ENCODE measurements at places on chromosomes 5 and 9.

- DNase-seq, result no peak
Observed at GRCh38 chr9:133199648-133200321, 9.3 kb downstream of the OBP2B start.

DNA sequence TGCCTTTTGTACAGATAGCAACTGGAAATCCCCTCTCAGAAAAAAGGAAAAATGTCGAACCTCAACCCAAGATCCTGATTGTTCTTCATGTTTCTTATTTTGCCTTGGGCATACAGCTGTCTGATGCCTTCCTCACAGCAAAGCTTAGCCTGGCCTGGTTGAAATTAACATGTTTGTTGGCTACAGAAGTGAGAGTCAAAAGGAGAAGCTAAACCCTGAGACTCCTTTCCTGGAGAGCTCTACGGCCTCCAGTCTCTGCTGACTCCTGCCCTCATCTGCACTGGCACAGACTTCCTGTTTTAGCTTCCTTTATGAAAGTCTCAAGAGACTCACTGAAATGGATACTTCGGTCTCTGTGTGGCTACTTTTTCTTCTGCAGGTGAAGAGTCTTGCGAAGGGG, 186.7 kb downstream of the PARP8 start:
- no peak for DNase-seq

GRCh38 chr9:27945386-27945785, 372.1 kb upstream of the C9orf72 start:
- DNase-seq, result no peak

DNA sequence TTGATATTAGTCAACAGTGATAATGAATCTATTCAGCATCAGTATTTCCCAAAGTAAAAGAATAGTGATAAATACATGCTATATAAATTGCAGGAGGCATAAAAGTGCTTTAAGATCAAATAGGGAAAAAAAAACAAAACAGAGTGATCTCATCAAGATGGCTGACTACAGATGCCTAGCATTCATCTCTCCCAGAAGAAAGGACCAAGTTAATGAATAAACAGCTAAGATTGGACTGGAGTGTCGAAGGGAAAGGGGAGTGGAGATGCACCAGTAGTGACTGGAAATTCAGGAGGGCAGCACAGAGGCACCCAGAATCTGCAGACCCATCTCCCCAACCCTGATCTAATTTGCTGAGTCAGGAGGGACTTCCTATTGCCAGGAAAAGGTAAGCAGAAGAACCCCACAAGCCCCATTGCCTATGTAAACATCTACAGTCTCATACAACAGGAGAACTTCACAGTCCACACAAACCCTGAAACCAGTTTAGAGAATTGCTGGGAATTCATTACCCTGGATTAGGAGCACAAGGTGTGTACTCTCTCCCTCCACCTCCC, 699.4 kb downstream of the PTPRD start:
- no peak for DNase-seq

GRCh38 chr9:18969128-18969527, 63.9 kb downstream of the SAXO1 start:
- DNase-seq, result no peak

- DNase-seq, result no peak
Observed at GRCh38 chr5:145158730-145159129, 676.4 kb downstream of the PRELID2 start.

DNA sequence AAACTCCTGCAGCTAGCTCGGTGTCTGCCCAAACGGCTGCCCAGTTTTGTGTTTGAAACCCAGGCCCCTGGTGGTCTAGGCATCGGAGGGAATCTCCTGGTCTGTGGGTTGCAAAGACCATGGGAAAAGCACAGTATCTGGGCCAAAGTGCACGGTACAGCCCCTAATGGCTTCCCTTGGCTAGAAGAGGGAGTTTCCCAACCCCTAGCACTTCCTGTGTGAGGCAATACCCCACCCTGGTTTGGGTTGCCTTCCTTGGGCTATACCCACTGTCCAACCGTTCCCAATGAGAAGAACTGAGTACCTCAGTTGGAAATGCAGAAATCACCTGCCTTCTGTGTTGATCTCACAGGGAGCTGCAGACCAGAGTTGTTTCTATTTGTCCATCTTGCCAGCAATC, 41.8 kb downstream of the CAVIN4 start:
- DNase-seq, result no peak

DNA sequence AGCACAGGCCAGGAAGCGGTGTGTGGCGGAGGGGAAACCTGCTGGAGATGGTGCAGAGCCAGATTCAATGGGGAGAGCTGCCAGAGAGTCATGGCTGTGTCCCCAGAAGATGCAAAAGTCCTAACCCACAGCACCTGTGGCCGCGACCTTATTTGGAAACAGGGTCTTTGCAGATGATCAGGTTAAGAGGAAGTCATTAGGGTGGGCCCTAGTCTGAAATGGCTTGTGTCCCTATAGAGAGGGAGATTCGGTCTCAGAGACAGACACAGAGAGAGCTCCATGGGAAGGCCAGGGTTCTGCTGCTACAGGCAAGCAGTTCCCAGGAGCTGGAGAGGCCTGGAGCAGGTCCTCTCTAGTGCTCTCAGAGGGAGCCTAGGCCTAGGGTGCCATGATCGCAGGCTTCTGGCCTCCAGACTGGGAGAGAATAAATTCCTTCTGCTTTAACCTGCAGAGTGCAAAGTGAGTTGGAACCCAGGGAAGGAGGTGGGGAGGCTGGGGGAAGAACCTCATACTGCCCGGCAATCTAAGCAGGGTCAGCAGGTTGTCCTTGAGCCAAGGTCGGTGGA, 1.9 kb upstream of the LPCAT1 start:
- DNase-seq, result no peak

DNA sequence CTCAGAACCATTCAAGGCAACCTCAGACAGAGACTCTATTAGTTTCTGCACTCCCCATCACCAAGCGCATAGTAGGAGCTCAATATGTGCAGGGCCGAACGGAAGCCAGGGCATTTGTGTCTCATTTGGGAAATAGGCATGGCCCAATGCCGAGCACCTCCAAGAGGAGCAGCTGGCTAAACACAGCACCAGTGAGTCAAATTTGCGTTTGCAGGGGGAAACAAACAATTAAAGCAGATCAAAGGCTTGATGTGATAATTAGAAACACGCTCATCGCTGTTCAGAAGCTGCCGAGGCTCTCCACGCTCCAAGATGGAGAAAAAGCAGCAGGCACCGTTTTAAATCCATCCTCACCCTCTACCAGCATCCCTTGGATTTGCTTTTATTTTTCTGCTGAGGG, 225.3 kb downstream of the AGTPBP1 start:
- DNase-seq, result no peak

GRCh38 chr5:177389241-177390169, 5.3 kb downstream of the SLC34A1 start:
- no peak for DNase-seq

DNA sequence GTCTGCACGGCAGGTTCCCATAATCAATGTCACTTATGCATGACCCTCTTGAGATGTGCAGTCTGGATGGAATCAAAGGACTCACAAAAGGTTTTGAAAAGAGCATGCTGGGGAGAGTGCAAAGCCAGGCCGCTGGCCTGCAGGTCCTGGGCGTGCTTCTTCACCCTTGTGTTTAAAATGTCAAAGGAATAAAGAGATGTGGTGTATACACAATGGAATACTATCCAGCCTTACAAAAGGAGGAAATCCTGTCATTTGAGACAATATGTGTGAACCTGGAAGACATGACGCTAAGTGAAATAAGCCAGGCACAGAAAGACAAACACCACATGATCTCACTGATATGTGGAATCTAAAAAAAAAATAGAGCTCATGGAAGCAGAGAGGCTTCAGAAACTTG, 137.5 kb upstream of the PHYKPL start:
- DNase-seq, result no peak

DNA sequence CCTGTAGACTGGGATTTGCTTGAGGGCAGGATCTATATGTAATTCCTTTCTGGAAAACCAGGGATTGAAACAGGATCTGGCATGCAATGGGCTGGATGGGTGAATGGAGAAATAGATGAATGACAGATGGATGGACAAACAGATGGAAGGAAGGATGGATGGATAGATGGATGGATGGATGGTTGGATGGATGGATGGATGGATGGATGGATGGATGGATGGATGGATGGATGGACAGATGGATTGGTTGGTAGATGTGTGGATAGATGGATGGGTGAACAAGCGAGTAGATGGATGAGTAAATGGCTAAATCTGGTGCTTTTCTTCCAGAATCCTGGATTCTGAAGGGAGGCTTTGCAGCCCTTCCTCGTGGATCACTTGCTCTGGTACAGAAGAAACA, 162.5 kb upstream of the SMIM23 start:
- DNase-seq, result no peak

DNA sequence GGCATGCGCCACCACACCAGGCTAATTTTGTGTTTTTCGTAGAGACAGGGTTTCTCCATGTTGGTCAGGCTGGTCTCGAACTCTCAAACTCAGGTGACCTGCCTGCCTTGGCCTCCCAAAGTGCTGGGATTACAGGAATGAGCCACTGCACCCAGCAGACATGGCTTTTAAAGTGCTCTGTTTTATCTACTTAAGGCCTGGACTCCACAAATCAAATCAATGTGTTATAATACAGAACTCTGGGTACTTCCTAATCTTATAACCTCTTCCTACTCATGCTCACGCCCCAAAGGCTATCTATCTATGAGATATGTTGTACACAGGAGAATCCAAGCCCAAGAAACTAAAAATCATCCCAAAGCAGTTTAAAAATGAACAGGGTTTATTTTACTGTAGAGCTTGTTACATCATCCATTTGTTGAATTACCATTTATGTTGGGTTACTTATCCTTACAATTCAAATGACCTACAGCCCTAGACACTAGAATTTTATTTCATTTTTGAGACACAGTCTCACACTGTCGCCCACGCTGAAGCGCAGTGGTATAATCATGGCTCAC, 155.1 kb downstream of the EFNA5 start:
- DNase-seq, result no peak

DNA sequence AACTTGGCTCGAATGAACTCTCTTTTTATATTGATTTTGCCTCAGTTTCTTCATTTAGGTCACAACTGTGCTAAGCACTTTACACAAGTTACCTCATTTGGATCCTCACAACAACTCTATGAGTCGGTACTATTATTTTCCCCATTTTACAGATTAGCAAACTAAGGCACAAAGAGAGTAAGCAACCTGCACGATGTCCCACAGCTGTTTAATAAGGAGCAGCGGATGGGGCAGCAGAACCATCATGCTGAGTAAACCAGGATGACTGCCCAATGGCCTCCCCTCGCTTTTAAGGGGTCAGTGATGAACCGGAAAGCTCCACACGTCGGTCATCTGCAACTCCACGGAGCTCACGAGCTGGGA, 607 bp downstream of the PRELID2 start:
- no peak for DNase-seq

GRCh38 chr5:41253109-41253508, 39.8 kb upstream of the C6 start:
- no peak for DNase-seq

DNA sequence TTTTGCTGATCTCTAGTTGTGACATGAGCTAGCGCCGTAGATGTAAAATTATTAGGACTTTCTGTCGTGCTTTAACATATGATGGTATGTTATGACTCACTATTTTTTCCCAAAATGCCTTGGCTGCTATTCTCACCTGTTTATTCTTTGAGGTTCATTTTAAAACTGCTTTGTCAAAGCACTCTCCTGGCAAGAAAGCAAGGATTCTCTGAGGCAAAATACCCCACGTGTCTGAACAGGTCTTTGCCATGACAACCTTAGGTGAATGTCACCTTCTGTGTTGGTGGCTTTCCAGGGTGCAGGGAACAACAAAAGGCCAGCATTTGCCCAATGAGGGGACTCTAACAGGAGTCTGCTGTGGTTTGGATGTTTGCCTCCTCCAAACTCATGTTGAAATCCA, 30.6 kb upstream of the COL5A1 start:
- no peak for DNase-seq

GRCh38 chr5:135318924-135319323, 80.1 kb downstream of the MACROH2A1 start:
- no peak for DNase-seq

DNA sequence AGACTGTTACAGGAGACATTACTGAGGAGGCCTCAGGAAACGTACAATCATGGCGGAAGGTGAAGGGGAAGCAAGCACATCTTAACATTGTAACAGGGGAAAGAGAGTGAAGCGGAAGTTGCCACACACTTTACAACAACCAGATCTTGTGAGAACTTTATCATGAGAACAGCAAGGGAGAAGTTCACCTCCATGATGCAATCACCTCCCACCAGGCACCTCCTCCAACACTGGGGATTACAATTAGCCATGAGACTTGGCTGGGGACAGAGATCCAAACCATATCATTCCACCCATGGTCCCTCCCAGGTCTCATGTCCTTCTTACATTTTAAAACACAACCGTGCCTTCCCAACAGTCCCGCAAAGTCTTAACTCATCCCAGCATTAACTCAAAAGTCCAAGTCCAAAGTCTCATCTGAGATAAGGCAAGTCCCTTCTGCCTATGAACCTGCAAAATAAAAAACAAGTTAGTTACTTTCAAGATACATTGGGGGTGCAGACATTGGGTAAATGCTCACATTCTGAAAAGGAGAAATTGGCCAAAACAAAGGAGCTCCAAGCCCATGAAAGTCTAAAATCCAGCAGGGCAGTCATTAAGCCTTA, 138.3 kb downstream of the TMEM161B start:
- DNase-seq, result no peak

- no peak for DNase-seq
Observed at GRCh38 chr9:118640836-118641560, 728.2 kb downstream of the BRINP1 start.

GRCh38 chr5:44862808-44863207, 54.1 kb downstream of the MRPS30 start:
- DNase-seq, result no peak

- DNase-seq, result no peak
Observed at GRCh38 chr5:40166802-40167201, 512.9 kb upstream of the PTGER4 start.

- no peak for DNase-seq
Observed at GRCh38 chr5:19920761-19921160, 67.2 kb downstream of the CDH18 start.

GRCh38 chr5:10700516-10700915, 60.5 kb downstream of the DAP start:
- DNase-seq, result no peak

DNA sequence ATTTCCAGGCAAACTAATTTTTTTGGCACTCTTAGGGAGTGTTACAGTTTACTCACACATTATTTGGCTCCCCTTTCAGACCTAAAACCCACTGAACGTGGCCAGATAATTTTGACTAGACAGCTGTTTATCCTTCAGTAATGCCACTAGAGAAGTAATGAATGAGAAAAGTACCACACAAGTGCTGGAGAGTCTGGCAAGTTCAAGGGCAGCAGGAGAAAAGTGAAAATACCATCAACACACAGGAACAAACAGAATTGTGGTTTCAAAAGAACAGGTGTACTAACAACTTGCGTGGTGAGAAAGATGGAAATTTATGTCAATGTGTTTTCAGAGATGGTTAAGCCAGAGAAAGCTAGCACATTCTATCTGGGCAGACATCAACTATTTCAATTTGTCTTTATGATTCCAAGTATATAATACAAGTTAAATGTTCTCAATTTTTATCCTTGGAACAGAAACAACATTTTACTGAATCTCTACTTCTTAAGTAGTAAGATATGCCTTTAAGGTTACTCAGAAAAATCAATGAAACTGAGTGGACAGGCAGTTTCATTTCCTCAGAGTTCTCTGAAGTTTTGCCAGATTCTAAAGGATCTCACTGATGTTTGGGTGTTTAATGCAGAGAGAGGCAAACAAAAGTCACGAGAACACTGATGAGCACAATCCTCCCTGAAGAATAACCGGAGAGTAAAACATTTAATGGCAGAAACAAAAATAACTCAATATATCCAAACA, 91.0 kb downstream of the ARSB start:
- no peak for DNase-seq

- no peak for DNase-seq
Observed at GRCh38 chr5:150307617-150308426, 5.1 kb upstream of the ARSI start.

- DNase-seq, result no peak
Observed at GRCh38 chr5:106321242-106321641, 1349.5 kb downstream of the EFNA5 start.
